AG04449 (cell line): ENCODE measurements at places on chromosomes 11 and 22.
A peak's percentile ranks its signal among the peaks of the same experiment; 100 is the strongest.

DNA sequence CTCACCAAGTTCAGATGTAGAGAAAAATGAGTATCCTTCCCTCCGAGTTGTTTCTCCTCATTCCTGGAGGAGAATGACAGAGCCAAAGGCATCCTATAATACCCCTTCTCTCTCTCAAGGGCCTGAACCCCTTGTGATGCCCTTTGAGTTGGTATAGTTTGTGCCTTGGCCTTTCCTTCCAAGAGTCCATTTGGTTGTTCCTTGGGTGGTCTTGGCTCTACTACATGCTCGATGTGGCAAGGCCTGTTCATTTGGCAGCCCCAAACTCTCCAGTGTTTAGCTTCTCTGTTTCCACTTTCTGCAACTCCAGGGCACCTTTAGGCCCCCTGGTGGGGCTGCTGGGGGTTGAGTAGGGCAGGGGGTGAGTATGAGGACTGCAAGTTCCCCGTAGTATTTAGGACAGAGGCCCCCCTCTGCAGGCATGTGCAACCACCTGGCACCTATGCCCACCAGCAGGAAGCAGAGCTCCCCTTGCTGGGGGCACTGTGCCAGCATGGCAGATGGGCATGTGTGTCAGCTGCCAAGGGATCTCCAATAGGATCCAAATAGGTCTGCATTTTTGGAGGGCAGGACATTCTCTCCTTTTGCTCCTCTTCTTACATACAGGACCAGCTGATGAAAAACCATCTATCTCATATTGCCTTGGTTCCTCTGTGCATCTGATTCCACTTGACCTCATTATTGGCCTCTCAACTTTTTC, 217.2 kb upstream of the CADM1 start:
- no peak for DNase-seq

- no peak for DNase-seq
Observed at GRCh38 chr11:104343578-104343977, 179.6 kb upstream of the PDGFD start.

DNA sequence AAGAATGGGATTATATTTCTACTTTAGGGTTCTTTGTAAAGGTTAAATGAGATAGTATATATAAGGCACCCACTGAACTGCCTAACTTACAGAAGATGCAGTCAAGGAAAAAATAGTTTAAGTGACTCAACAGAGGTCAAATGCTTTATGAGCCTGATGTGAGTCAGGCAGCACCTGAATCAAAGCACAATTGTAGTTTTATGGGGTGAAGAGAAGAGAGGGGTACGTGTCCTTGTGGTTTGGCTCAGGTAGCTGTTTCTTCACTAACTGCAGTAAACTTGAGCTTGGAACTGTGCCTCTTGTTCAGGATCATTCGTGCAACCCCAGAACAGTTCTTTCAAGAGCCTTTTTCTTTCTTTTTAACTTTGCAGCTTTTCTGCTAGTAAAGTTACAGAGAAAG, 125.2 kb upstream of the SPON1 start:
- DNase-seq, result no peak

- DNase-seq, result no peak
Observed at GRCh38 chr11:35185696-35186095, 46.7 kb downstream of the CD44 start.

GRCh38 chr22:25478528-25478927, 85.9 kb upstream of the GRK3 start:
- no peak for DNase-seq

GRCh38 chr11:12149672-12150225, 39.4 kb downstream of the MICAL2 start:
- no peak for DNase-seq

GRCh38 chr11:118109231-118109630, 22.5 kb upstream of the SMIM35 start:
- DNase-seq, result no peak

DNA sequence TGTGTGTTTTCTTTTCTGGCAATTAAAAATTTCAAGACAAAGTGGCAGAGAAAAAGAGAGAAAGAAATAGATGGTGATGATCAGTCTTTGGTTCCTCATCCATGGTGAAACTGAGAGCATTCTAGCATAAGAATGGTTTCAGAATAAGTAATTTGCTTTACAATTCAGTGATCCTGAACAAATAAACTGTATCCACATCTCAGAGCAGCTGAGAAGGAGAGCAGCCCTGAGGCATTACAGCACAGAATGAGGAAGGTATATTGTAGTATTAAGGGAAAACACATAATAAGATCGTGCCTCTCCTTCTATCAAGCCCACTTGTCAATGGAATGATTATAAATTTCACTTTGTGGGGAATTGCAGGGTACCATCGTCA, 17.4 kb downstream of the LUZP2 start:
- DNase-seq, result no peak

DNA sequence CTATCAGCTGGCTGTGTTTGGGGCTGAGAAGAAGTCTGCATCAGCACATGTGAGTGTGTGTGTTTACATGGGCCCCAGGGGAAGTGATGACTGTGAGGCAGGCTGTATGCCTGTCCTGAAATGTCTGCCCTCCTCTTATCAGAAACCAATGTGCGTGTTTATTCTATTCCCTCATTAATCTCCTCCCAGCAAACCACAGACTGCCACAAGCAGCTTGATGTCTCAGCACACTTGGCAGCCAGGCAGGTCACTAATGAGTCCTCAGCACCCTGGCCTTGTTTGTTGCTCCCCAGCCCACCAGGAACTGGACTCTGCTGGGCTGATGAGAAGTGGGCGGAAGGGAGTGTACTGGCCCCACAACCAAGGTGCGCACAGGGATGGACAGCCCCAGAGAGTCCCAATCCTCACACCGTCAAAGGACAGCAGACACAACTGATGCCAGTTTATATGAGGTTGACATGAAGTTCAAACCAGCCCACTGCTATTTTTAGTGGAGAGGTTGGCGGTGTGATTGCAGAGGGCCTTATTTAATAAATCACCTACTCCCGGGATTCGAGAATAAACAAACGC, 225.8 kb downstream of the ETS1 start:
- DNase-seq, result peak; percentile 34

- DNase-seq, result no peak
Observed at GRCh38 chr22:45169591-45170466, 6.1 kb downstream of the NUP50 start.

DNA sequence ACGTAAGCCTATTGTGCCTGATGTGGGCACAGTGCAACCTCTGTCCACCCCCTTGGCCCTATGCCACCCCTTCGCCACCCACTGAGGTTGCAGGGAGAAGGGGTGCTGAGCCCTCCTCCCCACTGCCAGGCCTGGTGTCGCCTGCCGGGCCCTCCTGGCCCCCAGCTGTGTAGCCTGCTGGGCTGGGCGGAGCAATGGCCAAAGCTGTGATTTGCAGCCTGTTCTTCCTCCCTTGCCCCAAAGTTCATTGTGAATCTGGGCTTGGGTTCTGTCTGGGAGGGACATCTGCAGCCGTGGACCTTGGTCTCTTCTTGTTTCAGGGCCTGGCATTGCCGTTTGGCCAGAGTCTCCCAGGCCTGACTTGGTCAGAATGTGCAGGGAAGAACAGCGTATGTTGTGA, 121.9 kb downstream of the PKNOX2 start:
- DNase-seq, result no peak

DNA sequence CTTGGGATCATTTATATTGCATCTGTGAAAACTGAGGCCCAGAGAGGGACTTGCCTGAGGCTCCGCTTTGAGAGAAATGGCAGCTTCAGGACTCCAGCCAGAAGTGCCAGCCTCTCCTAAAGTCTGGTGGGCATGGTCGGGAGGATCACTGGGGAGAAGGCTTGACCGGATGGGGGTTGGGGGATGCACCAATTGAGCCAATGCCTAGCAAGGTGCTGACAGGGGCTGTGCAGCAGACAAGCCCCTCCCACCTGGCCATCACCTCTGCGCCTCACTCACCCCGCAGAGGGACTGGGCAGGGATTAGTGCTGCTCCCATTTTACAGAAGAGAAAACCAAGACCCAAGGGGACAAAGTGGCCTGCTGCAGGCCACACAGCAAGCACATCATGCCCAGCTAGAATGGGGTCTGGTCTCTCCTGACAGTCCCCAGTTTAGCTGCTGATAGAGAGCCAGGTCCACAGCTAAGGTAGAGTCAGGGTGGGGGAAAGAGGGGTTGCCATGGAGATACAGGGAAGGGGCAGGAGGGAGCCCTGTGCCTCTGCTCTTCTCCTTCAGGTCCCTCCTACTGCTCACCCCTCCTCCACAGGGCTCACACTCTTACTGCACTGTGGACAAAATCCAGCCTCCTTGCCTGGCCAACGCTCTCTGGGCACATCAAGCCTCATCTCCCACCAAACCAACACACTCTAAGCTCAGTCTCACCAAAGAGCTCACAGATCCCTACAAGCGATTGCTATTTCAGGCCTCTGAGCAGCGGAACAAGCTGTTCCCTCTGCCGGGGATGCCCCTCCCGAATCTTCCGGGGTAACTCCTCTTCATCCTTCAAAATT, 29.5 kb downstream of the TEF start:
- DNase-seq, result no peak

DNA sequence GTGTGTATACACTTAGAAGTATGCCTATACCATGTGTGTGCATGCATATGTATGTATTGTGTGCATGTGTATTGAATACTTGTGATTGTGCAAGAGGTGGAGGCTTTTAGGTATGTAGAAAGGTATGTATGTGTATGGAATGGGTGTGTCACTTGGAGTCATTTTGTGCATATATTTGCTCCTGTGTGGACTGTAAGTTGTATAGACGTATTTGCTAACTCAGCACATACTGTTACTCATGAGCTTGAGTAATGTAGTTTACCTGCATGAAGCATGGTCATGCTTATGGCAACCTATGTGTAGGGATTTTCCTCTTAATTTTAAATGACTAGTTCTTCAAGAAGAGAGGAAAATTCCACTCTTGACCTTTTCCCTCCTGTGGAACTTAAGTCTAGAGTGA, 507.6 kb upstream of the LARGE1 start:
- DNase-seq, result no peak
